ENCODE measurements at places on chromosomes 5 and 9.

- DNase-seq: no peak
Measured at GRCh38 chr9:8831568-8831967, 1032.0 kb upstream of the DMAC1 start.

DNA sequence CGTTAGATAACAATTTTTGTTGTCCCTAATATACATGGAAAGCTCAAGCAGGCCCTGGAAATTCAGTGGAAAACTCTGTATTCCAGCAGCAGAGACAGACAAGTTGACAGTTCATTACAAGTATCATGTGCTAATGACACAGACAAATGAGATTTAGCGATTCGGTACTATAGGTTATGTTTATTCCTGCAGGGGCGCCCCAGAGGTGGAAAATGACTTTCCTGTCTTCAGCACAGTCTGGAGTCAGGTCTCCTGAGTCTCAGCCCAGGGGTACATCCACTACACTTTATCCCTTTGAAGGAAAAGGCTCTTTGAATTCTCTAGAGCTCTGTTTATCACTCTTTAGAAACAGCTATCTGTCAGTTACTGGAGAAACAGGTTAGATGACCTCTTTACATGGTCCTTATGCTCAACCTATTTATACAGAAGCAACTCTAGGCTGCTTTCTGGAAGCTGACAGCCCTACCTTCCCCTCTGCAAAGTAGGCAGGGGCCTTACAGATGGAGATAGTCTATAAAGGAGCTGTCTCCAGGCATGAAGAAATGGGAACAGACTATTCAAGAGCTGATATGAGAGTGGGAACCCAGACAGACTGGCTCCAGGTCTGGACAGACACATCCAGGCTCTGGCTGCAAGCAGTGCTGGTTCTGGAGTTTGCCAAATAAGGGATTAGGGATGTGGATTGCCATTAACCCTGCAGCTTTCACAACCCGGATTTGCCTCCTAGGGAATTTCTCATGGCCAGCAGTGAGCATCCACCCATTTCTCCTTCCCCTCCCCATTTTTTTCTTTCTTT lies 7.2 kb upstream of the SLC31A2 start:
- DNase-seq: no peak

DNA sequence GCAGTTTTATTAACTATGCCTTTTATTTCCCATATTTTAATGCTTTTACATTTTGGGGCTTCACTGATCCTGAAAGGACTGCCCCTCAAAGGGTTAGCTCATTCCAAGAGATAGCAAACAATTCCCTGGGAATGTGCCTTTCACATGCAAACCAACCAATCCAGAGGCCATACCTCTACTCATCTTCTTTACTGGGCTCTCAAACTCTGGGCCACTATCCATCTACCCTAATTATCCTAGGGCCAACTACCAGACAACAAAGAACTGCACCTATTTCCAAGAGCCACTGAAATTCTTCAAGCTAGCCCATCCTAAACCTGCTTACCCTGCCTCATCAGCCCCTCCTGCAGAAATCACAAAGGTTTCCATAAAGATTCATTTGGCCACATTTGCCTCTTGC lies 364.7 kb downstream of the CDH12 start:
- DNase-seq: no peak

DNA sequence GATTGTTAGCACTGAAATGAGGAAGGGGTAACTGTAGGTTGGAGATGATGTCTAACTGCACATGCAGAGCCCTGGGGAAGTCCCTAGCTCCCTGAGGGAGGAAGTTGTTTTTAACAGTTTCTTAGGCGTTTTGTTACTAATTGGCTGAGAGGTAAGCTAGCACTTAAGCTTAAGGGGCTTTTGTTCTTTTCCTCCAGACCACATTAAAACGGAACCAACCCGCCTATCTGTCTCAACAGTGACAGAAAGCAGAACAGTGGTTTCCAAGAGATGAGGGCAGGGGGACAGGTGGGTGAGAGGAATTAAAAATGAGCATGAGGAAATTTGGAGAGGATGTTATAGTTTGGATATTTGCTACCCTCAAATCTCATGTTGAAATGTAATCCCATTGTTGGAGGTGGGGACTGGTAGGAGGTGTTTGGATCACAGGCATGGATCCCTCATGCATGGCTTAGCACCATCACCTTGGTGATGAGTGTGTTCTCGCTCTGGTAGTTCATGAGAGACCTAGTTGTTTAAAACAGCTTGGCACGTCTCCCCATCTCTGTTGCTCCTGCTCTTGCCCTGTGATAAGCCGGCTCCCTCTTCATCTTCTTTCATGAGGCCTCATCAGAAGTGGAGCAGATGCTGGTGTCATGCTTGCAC lies 38.9 kb downstream of the LYRM7 start:
- no peak for DNase-seq
